ENCODE measurements at places on chromosomes 12 and 14.

DNA sequence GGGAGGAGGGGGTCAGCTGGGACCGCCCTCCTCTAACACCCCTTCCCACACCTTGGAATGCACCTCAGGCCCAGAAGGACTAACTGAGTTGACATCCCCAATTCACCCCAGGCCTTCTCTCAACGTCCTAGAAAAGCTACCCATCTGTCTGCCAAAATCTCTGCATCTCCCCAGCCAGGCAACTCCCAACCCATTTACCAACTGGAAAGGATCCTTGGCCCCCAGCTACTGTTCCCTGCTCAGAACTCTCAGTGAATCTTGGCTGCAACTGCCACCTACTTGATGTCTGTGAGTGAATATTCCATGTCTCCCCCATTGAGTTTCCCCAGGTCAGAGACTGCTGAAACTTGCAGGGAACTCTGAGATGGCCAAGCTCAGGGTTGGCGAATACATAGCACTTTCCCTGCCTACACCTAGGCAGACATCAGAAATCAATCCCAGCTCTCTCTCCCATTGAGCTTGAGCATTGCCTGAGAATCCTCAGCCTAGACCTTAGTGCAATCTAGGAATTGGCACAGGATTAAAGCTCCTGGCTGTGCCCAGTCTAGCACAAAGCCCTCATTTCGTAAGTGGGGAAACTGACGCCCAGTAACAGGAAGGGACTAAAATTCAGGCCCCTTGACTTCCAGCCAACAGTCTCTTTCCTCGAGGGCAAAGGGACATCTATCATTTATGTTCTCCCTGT is 71.9 kb upstream of the NCOR2 start:
- DNase-seq = no peak

DNA sequence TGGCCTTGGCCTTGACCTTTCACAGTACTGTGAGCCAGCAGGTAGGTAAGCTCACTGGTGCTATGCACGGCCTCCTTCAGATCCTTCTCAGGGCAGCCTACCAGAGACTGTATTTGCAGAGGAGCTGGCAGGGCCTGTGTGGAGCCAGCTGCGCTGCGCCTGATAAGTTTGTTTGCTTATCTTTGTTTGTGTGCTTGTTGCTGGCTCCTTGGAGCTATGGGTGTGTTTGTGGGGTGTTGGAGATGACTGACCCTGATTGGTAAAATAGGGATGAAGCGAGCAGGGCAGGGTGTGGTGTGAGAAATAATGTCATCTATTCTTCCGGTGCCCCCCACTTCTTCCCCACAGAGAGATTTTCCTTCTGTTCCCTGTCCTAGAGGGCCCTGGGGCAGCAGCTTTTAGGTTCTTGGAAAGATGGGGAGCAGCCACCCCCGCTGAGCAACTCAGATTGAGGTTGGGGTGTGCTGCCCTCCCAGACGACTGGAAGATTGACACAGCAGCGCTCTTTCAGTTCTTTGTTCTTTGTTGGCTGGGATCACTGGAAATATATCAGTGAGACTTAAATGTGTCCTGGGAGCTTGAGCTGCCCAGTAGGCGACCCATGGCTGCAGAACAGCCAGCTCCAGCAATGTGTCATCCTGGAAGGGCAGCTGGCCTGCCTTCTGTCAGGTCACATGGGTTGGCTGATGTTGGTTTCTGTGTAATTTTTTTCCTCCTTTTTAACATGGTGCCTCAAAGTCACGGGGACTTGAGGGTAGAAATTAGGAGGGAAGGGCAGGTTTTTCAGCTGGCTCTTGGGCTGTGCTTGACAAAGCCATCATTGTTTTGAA is 19.6 kb downstream of the MLXIP start:
- DNase-seq = no peak

DNA sequence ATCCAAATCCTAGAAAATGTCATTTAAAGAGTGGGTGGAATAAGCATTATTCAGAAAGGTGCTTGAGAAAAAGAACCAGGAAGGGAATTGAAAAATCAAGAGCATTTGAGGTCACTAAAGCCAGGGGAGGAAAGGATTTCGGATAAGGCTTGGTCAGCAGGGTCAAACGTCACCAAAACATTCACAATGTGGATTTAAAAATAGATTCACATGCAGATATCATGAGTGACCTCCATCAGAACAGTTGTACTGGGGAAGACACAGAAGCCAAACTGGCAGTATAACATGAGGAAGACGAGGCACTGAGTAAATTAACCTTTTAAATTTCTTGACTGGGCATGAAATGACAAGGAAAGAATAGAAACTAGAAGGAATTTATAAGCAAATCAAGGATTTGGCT is 175.1 kb upstream of the CCDC196 start:
- no peak for DNase-seq

GRCh38 chr12:74537126-74537706 is 419 bp upstream of the ATXN7L3B start:
- DNase-seq = no peak

GRCh38 chr12:49552899-49553298 is 14.1 kb downstream of the KCNH3 start:
- no peak for DNase-seq

DNA sequence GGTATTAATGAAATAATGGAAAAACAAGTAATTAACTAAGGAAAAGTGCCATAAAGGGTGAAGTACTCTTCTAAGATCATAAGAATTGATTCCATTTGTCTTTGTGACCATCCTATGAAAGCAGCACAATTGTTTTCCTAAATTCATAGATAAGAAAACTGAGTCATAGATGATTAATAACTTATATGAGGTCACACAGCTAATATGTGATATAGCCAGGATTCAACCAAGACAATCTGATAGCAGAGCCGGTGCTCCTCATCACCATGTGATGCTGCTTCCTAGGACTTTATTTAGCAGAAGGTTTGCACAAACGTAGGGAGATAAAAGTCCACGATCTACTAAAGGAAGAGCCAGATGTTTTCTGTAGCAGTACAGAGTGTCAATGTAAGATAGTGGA is 181.5 kb upstream of the SYT1 start:
- no peak for DNase-seq

DNA sequence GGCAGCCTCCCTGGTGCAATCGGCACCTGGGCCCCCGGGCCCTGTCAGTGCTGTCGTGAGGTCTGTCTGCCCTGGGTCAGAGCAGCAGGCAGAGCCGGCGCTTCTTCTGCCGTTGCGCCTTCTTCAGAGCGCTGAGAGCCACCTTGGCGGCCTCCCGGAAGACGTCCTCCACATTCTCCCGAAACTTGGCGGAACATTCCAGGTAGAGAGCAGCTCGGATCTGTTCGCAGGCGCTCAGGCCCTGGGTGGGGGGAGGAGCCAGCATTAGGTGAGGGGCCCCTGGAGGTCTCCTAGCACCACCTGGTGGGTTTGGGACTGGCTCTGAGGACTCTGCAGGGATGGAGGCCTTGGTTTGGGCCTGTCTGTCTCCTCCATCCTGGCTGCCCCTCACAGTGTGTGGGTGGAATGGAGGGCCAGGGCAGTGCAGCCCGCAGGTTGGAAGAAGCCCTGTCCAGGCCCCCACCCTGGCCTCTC is 14.0 kb downstream of the RHOF start:
- DNase-seq = no peak

DNA sequence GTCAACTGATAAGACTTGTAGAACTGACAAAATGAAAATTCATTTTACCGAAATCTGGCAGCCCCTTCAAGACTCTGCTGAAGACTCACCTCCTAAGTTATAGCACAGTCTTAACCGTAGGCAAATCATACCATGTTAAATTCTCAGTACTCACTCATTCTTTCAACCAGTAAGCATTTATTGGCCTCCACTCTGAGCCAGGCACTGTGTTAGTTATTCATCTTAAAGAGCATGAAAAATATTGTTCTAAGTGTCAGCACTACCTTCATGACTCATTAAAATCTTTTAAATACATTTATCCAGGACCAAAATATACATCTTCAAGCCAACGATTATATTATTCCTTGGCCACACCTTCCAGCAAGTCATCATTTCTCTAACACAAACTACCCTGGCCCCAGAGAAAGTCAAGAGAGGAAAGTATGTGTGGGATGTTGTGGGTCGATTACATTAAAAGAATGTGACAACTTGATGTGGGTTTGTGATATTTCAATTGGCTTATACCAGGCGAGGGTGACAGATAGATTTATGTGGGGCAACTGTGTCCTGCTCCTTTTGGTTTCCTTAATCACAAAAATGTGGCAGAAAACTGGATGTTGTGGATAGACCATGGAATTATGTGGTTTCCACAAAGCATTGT is 55.0 kb downstream of the TMEM30B start:
- no peak for DNase-seq

DNA sequence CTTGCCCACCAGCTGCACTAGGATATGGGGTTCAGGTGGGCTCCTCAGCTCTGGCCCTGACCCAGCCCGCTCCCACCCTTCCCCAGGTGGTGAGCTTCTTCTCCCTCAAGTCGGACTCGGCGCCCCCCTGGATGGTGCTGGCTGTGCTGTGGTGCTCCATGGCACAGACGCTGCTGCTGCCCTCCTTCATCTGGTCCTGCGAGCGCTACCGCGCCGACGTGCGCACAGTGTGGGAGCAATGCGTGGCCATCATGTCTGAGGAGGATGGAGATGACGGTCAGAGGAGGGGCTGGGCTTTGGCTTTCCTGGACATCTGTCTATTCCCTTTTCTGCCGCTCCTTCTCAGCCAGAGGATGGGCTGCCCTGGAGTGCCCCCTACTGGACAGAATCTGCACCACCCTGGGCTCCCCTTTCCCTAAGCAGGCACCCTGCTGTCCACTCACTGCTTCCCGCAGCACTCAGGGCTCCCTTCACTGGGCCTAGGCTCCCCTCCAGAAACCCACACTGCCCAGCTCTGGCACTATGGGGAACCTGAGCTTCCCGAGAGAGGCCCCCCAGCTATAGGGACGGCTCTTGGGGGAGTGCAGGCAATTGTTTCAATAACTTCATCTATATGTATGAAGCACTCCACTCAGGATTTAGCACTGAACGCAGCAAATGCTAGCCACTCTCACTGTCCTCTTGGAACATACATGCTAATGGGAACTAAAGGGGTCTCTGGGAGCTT is 2.6 kb upstream of the P3H3 start:
- peak; percentile 91 for DNase-seq

- DNase-seq = no peak
Observed at GRCh38 chr12:106671840-106672239, 89.0 kb downstream of the RFX4 start.

DNA sequence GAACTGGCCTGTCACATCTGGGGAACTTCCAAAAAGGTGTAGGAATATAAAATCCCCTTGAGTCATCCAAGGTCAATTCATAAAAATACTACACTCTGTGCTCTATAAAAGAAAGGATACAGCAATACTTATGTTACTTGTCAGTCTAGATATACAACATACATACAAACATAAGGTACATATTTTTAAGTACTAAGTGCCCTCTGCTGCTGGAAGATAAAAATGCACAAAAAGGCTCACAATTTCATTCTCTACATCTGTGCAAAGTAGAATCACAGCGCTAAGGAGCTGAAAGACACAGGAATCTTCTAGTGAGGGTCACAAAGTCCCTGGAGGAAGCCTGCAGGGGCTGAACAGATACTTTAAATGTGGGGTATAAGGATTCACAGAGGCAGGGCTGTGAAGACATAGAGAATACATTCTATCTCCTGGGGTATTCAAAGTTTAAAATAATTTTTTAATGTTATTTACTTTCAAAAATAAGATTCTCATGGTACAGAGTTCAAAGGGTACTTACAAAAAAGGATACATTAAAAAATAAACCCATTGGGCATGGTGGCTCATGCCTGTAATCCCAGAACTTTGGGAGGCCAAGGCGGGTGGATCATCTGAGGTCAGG is 10.2 kb upstream of the GOLGA5 start:
- no peak for DNase-seq

- DNase-seq = no peak
Observed at GRCh38 chr14:99036611-99037293, 235.2 kb downstream of the BCL11B start.

GRCh38 chr14:88929656-88930436 is 105.4 kb downstream of the TTC8 start:
- no peak for DNase-seq

GRCh38 chr14:32947792-32948191 is 9.1 kb downstream of the NPAS3 start:
- DNase-seq = no peak

GRCh38 chr14:97107760-97108159 is 310.6 kb downstream of the VRK1 start:
- no peak for DNase-seq

DNA sequence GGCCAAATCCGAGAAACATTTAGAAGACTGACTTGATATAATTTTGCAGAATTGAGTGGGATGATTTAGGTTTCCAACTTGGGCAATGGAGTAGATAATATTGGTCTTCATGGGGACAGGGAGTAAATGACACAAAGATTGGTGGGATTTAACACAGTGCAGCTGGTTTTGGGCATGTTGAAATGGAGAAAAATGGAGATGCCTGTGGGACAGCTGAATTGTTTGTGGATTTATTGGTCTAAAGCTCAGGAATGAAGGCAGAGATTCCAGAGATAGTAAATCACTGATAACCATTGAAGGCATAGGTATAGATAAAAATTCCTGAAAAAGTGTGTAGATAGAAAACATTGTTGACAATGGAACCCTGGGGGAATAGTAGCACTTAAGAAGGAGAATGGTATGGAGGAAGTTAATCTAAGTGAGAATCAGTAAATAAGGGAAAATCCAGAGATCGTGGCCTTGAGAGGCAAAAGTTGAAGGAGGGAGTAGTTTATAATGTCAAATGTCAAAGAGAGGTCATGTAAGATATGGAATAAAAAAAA is 120.9 kb upstream of the ATP2B1 start:
- DNase-seq = no peak

- no peak for DNase-seq
Observed at GRCh38 chr12:3333583-3333982, 157.4 kb upstream of the PRMT8 start.

DNA sequence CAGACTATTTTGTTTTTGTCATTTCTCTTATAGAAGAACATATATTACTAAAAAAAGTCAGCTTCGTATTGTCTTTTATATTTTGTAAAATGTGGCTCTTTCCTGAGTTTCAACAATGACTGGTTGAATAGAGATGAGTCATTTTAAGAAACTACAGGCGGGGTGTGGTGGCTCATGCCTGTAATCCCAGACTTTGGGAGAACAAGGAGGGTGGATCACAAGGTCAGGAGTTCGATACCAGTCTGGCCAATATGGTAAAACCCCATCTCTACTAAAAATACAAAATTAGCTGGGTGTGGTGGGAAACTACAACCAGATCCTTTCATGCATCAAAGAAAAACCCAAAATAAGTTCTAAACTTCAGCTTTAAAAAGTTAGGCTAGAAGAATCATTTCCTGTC is 28.8 kb downstream of the HECTD4 start:
- no peak for DNase-seq

DNA sequence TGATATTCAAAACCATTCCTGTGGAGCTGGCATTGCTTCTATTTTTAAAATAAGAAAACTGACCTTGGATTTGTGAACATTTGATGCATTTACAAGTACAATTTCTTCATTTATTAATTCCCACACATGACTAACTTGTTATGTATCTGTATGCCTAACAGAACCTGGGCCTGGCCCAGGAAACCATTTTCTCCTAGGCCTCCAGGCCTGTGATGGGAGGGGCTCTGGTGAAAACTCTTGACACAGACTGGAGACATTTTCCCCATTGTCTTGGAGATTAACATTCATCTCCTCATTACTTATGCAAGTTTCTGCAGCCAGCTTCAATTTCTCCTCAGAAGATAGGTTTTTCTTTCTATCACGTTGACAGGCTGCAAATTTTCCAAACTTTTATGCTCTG is 42.0 kb downstream of the GLIPR1L2 start:
- no peak for DNase-seq
